ENCODE measurements at places on chromosomes 12 and 14. TPM values are rescaled to one million over a fixed set of nuclear protein-coding genes. Genes with fewer than 3 reads are reported as not detected.

LRP1-AS gene
- not detected for total RNA-seq

RPS6KL1 gene
- 6.6 TPM for total RNA-seq

TBX3 gene
- 13.7 TPM for total RNA-seq

RNFT2 gene
- total RNA-seq: 4.6 TPM

SLC7A8 gene
- 0.91 TPM for total RNA-seq

VDR gene
- total RNA-seq: 10.1 TPM

TEAD4 gene
- 27.3 TPM for total RNA-seq

HPD gene
- total RNA-seq: not detected

SAMD15 gene
- 4.5 TPM for total RNA-seq

HNF1A gene
- total RNA-seq: not detected

MEG3 gene
- 14.3 TPM for total RNA-seq

TAS2R46 gene
- total RNA-seq: not detected

MANSC4 gene
- not detected for total RNA-seq

KRT75 gene
- 1.1 TPM for total RNA-seq

FGF23 gene
- total RNA-seq: not detected

LRRIQ1 gene
- total RNA-seq: 0.51 TPM

LRRK2 gene
- total RNA-seq: 1.5 TPM

KITLG gene
- 22.6 TPM for total RNA-seq

BCL2L2 gene
- 16.8 TPM for total RNA-seq

FBRSL1 gene
- total RNA-seq: 2.6 TPM

TNS2 gene
- 7.0 TPM for total RNA-seq

MMP19 gene
- total RNA-seq: 8.4 TPM

ARF3 gene
- 69.3 TPM for total RNA-seq

VWF gene
- total RNA-seq: not detected

SLC8A3 gene
- total RNA-seq: 0.40 TPM

Measured in Daoy (cell line).